Type B pancreatic cell (in vitro differentiated cells): ENCODE measurements at places on chromosomes 5 and 9.

DNA sequence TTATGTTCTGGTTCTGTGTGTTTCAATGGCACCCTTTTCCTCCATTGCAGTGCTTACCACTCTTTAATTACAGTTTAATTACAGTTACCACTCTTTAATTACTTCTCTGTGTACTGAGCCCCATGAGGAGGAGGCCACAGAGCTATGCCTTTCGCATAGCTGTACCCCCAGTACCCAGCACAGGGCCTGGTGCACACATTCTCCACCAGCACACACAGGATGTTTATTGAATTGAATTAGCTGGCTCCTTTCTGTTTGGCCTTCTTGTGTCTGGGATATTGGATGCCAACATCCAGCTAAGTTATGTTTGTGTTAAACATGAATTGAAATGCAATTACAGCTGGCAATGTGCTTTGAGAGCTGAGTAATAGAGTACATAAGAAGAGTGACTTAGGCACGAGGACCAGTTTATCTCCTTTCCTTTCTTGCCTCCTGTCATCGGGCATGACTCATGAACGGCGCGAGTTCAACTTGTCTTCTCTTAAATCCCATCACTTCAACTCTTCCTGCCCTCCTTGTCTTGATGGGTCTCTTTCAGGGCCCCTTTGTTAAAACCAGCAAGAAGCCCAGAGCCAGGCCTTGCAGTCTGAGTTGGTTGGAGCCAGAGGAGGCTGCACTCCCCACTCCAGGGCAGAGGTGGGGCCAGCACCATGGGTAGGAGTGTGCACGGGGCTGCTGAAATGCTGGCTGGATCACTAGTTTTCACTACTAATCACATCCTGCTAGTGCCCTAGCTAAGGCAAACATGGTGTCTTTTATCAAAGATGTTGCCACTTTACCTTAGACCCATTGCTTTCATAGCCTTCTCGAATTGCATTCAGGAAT lies 37.4 kb downstream of the MVB12B start:
- DNase-seq = no peak
- H3K4me3 ChIP-seq = no peak overlapping the region
- H3K27me3 ChIP-seq = no peaks in the 10 kb centered on the region
- peaks cover 30% of the 10 kb centered on the region for H3K36me3 ChIP-seq

DNA sequence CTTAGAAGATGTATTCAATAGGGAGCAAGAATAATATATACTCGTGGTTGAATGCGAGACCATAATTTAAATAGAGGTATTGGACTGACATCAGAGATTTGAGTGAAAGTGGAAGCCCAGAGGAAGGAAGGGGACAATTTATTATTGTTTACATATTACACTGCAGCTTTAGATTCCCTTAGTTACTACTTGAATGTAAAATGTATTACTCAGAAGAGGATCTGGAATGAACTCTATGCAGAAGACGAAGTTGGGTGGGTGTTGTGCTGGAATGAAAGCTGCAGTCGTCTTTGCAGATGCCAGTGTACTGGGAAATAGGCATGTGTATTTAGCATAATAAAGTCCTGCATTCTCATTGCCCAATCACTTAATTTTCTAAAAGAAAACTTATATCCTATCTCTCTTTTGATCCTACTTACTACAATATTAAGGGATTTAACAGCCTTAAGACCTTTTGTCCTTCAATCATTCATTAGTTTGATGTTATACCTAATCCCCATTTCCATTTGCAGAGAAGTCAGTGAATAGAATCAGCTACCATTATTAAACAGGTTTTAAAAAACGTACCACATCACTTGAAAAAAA lies 570.7 kb upstream of the WWC1 start:
- peaks cover 10% of the 10 kb centered on the region for H3K36me3 ChIP-seq
- H3K27ac ChIP-seq = no peak overlapping the region
- H3K27me3 ChIP-seq = peaks cover 10% of the 10 kb centered on the region
- no peak for DNase-seq
- H3K4me3 ChIP-seq = no peak overlapping the region
- peaks cover 25% of the 10 kb centered on the region for H3K4me1 ChIP-seq

DNA sequence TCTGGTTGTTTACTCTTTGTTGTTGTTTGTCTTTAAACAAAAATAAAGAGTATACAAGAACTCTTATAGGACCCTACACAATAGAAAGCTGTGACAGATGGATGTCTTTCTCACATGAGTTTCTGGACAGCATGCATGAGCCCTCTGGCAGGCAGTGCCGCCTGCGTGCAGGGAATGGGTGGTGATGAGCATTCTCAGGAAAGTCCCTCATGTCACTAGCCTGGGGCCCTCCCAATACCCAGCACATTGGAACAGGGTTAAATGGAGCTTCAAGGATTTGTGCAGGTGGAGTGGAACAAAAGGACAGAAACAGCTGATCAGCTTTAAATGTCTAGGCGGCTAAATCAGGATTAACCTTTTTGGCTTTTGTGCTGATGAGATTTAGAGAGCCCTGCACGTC lies 181.0 kb upstream of the CD180 start:
- H3K4me3 ChIP-seq = no peak overlapping the region
- no peaks in the 10 kb centered on the region for H3K27me3 ChIP-seq
- H3K4me1 ChIP-seq = peaks cover 4% of the 10 kb centered on the region
- H3K27ac ChIP-seq = no peak overlapping the region
- no peaks in the 10 kb centered on the region for H3K36me3 ChIP-seq

DNA sequence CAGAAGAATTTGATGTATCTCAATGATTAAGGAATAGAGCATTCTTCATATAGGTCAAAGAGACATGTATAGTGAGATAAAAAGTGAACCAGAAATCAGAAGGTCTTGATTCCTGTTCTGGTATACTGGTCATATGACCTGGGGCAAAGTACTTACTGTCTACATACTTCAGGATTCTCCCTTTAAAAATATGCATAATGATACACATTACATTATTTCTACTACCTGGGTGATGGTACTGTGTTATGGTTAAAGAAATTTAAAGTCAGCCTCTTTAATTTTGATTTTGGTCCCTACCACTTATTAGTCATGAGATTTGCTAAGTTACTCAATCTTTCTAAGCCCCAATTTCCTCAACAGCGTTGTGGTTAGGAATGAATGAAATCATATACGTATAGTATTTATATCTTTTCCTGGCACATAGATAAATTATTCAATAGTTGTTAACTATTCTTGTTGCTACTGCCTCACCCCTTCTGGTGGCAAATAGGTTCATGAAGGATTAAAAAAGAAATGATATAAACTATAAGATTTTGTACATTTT lies 984.1 kb downstream of the TLE4 start:
- no peak for DNase-seq
- H3K4me1 ChIP-seq = peaks cover 15% of the 10 kb centered on the region
- H3K27me3 ChIP-seq = peaks cover 3% of the 10 kb centered on the region

- peaks cover 27% of the 10 kb centered on the region for H3K4me1 ChIP-seq
- no peak for DNase-seq
- H3K4me3 ChIP-seq = no peak overlapping the region
- H3K27me3 ChIP-seq = no peaks in the 10 kb centered on the region
- H3K27ac ChIP-seq = peak overlapping the region; percentile 2
Measured at GRCh38 chr5:74617202-74617601, 23.3 kb downstream of the ENC1 start.

DNA sequence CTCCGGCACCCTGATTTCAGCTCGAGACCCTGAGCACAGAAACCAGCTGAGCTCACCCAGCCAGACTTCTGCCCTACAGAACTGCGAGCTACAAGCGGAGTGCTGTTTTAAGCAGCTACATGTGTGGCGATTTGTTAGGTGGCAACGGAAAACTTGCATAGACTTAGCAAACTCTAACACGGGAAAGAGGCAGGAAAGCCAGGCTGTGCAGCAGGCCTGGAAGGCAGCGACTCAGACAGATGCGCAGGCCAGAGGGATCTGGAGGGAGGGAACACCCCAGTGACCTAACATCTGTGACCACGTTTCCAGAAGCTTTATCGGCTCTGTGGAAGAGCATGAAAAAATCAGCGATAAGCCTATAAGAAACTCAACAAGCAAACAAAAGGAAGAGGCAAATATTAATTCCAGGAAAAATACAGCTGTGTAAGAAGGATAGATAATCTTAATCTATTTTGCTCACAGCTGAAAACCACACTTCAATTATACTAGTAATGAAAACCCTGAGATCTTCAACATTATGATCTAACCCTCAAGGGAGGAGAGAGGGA lies 11.0 kb downstream of the UBAC1 start:
- H3K36me3 ChIP-seq = peaks cover 29% of the 10 kb centered on the region
- no peaks in the 10 kb centered on the region for H3K27me3 ChIP-seq
- no peak for DNase-seq
- peak overlapping the region; percentile 35 for H3K27ac ChIP-seq

- no peaks in the 10 kb centered on the region for H3K36me3 ChIP-seq
- H3K4me3 ChIP-seq = no peak overlapping the region
- H3K27ac ChIP-seq = no peak overlapping the region
- H3K4me1 ChIP-seq = no peaks in the 10 kb centered on the region
Measured at GRCh38 chr5:68116868-68117411, 98.6 kb upstream of the PIK3R1 start.

- H3K4me1 ChIP-seq = no peaks in the 10 kb centered on the region
- H3K27me3 ChIP-seq = no peaks in the 10 kb centered on the region
- DNase-seq = no peak
- H3K36me3 ChIP-seq = no peaks in the 10 kb centered on the region
- H3K4me3 ChIP-seq = no peak overlapping the region
Measured at GRCh38 chr5:106825374-106825773, 845.4 kb downstream of the EFNA5 start.

DNA sequence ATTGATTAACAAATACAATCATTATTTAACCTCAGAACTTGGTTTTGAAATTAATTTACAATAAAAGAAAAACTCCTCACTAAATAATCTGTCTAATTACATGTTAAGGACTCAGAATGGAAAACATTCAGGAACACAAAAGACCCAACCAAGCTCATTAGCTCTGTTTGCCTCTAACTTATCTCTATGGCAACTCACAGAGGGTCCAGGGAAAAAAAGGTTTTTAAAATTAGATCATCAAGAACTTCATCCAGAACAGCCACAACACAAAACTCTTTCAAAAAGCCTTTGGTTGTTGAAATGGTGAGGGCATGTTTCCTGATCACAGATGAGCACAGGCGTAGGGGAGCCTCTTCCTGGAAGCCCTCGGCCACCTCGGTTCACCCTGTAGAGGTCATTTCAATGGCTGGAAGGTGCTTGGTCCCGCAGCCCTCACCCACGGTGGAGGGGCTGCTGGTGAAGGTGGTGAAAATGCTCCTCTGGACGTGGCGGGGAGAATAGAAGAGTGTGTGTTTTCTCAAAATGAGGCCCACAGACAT lies 17.2 kb upstream of the TCF7 start:
- DNase-seq = no peak
- no peak overlapping the region for H3K27ac ChIP-seq
- peaks cover 20% of the 10 kb centered on the region for H3K4me1 ChIP-seq
- H3K36me3 ChIP-seq = no peaks in the 10 kb centered on the region

DNA sequence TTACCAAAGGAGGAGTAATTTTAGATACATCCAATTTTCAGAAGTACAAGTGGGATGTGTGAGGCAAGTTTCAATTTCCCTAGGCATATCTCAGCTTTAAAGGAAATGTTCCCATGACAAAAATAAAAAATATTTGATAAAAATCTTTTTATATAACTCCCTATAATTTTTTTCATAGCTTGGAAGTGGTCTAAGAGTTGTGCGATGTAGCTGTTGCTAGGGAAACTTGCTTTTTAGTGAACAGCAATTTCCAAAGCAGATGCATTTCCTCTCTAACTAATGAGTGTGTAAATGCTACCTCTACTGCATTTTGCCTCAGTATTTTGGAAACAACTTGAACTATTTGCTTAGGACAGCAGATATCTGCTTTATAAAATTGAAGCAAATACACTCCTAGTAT lies 39.6 kb downstream of the MACIR start:
- no peak overlapping the region for H3K27ac ChIP-seq
- no peak overlapping the region for H3K4me3 ChIP-seq
- H3K4me1 ChIP-seq = no peaks in the 10 kb centered on the region
- no peaks in the 10 kb centered on the region for H3K27me3 ChIP-seq
- no peaks in the 10 kb centered on the region for H3K36me3 ChIP-seq

GRCh38 chr5:125038477-125038876 lies 292.0 kb upstream of the ZNF608 start:
- no peak for DNase-seq
- H3K36me3 ChIP-seq = peaks cover 4% of the 10 kb centered on the region
- H3K4me3 ChIP-seq = no peak overlapping the region
- peaks cover 22% of the 10 kb centered on the region for H3K4me1 ChIP-seq
- peaks cover 8% of the 10 kb centered on the region for H3K27me3 ChIP-seq
- H3K27ac ChIP-seq = no peak overlapping the region

- H3K4me1 ChIP-seq = no peaks in the 10 kb centered on the region
- H3K27me3 ChIP-seq = no peaks in the 10 kb centered on the region
- no peak overlapping the region for H3K4me3 ChIP-seq
- no peak overlapping the region for H3K27ac ChIP-seq
Measured at GRCh38 chr9:24487946-24488345, 57.8 kb downstream of the IZUMO3 start.

- no peak overlapping the region for H3K27ac ChIP-seq
- no peak overlapping the region for H3K4me3 ChIP-seq
Measured at GRCh38 chr5:32069396-32069795, 104.7 kb downstream of the GOLPH3 start.

DNA sequence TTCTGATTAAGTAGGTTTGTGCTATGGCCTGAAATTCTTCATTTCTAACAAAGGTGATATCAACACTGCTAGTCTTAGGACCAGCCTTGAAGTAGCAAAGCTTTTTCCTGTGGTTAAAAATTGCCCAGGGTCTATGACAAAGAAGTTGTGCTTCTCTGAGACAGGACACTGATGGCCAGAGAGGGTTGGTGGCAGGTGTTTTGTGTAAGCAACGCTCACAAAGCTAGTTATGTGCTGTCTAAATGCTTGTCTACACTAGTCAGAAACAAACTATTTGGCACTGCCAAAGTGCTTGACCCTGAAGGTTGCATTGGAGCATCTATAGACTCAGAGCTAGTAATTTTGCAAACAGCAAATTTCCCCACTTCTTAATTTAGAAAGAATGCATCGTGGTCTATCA lies 44.1 kb upstream of the SELENOP start:
- no peak for DNase-seq
- H3K27me3 ChIP-seq = no peaks in the 10 kb centered on the region
- no peaks in the 10 kb centered on the region for H3K4me1 ChIP-seq
- no peak overlapping the region for H3K27ac ChIP-seq
- H3K36me3 ChIP-seq = no peaks in the 10 kb centered on the region
